ENCODE measurements at places on chromosomes 7 and 10.

DNA sequence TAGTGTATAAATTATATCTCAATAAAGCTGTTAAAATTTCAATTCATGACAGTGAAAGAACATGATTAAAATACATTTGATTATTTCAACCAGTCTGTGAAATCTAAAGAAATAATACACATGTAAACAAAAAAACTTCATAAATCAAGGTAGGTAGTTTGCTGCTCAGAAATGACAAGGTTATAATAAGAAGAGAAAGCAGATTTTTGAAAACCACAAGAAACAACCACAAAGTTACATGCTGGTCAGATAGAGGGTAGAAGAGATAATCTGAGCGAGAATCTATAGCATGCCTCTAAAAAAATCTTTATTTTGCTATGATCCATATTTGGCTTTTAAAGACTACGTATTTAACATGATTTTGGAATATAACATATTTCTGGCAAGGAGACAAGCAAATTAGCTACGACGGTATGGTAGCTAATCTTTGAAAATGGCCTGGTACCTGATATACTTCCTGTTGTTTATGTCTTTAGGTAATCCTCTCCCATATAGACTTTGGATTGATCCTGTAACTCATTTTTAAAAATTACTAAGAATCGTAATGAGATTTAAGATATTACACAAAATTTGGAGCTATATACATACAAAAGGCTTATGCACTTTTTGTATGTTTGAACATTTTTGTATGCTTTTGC, 23.5 kb upstream of the VCL start:
- no peak for DNase-seq

- DNase-seq, result no peak
These were observed 91.2 kb upstream of the AHR start for GRCh38 chr7:17207220-17207619.

GRCh38 chr10:59611048-59611447, 98.6 kb downstream of the SLC16A9 start:
- DNase-seq, result no peak

DNA sequence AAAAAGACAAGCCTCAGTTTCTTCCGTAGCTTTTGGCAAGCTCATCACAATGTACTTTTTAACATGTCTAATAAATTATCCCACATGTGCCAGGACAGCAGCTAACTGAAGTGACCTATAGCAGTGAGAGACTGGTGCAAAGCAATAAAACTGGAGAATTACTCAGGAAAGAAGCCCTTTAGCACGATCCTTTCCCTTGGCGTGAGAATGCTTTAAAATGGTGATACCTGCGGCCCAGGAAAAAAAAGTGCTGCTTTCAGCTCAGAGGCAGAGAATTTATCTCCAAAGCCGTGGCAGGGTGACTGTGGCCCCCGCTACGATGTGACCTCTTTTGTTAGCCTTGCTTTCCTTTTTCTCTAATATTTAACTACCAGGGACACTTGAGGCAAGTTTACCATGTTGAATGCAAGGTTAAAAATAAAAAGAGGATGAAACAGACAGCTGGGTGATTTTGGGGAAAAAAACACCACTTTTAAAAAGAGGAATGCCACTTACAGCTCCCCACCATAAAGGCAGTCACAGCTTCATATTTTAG, 184.0 kb downstream of the FANK1 start:
- peak; percentile 16 for DNase-seq

- DNase-seq, result no peak
These were observed 67.2 kb downstream of the PODXL start for GRCh38 chr7:131489196-131489595.

DNA sequence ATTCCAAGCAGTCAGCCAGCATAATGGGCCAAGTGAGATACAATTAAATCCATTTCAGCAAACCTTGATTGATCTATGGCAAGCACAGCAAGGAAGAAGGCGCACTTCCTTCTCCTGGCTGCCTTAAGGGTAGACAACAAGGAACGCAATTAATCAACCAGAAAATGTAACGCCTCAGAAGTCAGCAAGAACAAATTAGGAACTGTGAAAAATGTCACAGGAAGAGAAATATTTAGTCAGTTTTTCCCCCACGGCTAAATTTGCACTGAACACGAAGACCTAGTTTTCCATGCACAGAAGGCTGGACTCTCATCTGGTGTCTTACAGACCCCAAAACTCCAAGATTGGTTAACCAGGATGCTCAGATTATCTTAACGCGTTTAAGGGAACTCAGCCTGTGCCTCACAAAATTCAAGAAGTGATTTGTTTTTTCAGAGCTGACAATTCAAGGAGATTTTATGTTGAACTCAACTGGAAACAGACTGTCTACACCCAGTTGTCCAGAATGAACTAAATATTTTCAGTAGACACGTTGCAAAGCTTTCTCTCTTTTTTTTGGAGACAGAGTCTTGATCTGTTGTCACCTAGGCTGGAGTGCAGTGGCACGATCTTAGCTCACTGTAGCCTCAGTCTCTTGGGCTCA, 14.2 kb downstream of the SNX8 start:
- no peak for DNase-seq

DNA sequence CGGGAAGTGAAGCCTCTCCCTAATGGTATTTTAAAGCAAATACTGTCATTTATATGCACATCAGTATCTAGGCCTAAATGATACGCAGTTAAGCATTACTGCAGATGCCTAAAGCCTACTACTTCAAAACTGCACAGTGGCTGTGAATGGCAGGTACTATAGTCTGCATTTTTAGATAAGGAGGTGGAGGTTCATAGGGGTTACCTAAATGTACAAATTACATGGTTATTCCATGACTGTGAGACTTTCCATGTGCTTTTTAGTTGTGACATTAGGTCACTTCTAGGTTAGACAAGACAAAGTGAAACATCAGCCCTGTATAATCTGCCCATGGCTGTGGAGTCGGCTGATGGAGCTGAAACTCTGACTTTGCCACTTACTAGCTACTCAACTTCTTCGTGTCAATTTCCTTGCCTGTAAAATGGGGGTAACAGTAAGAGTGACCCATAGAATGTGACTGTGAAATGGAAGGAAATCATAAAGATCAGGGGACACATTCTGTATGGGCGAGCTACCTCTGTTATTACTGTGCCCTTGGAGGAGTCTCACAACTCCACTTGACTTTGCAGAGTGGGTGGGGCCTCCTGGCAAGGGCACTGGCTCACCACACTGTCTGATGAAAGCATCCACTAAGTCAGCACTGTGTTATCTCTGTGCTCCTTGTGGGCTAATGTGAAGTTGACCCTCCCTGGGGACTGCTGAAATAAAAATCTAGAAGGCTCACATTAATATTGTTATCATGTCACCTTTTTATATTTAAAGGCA, 239.4 kb downstream of the TNS3 start:
- no peak for DNase-seq

DNA sequence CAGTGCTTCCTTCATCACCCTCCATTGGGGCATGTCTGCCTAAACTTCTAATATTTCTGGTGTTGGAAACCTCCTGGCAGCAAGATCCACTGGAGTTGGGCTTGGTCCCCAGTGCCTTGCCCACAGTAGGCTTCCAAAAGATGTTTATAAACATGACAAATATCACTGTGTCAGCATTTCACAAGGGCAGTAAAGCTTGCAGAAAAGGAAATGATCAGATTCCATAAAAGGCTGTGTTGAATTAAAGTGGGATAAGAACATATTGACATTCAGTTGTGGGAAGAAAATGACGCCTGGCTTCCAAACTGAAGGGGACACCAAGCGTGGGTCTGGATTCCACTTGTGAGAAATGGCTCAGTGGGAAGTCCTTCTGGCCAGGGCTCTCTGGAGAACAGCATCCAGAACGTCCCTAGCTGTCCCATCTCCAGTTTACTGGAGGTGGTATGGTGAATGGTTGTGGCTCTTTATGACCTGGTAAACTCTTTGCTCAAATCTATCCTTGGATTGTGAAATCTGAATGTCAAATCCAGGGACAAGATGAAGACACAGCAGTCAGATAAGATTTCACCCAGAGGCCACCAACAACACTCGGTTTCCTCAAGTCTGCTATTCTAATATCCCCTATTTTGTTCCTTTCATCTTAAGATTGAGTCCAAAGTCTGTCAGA, 287.2 kb downstream of the TNS3 start:
- DNase-seq, result no peak

- DNase-seq, result no peak
These were observed 10.9 kb downstream of the RPEL1 start for GRCh38 chr10:103256613-103257012.

DNA sequence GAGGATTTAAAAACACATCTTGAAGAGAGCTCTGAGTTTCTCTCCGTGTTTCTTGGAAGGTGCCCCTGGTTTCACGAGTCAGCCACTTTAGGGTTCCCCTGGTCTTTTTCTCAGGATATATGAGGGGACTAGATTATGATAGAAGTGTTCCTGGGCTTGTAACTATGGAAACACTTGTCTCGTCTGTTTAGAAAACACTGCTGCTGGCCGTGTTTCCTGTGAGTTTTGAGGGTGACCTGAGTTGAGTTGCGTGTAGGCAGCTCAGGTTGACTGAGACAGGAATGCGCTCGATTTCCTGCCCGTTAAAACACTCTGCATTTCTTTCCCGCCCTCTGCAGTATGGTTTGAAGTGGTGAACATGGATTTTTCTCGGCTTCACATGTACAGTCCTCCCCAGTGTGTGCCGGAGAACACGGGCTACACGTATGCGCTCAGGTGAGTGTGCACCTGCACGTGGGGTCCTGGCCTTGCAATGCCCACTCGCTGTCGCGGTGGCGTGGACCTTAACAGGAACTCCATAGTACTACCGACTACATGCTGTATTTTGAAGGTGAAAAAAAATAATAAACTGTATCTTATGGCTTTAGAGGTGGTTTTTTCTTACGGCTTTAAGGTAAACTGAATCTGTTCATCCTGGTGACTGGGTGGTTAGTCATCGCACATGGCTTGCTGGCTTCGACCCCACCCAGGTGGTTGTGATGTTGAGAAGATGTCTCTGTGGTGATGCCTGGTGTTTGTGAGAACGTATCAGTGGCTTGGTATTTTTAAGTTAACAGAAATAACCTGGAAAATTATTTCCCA, at the start of gene SUN1:
Gene SUN1 (plus strand): TSS at position 310 of the 801 bp plus-strand sequence. CDS start 49 bp downstream, at position 359.
- DNase-seq, result peak; percentile 81
